Osteoblast (primary cell): ENCODE measurements at places on chromosomes 4 and X.

DNA sequence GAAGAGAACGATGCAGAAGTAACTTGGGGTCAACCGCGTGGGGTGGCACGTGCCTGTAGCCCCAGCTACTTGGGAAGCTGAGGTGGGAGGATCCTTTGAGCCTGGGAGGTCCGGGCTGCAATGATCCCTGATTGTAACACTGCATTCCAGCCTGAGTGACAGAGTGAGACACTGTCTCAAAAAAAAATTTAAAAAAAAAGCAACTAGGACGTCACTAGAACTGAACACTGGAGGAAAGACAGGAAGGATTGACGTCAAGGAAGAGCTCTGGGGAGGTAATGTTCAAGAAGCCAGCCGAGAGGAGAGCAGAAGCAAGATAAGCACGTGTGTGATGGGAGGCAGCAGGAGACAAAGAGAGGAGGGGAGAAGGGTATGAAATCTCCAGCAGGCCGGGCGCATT lies 28.7 kb downstream of the S100G start:
- DNase-seq = no peak

- DNase-seq = no peak
Measured at GRCh38 chr4:172707622-172708021, 461.0 kb upstream of the GALNT7 start.

- DNase-seq = no peak
Measured at GRCh38 chr4:165381821-165382373, 3.1 kb downstream of the CPE start.

DNA sequence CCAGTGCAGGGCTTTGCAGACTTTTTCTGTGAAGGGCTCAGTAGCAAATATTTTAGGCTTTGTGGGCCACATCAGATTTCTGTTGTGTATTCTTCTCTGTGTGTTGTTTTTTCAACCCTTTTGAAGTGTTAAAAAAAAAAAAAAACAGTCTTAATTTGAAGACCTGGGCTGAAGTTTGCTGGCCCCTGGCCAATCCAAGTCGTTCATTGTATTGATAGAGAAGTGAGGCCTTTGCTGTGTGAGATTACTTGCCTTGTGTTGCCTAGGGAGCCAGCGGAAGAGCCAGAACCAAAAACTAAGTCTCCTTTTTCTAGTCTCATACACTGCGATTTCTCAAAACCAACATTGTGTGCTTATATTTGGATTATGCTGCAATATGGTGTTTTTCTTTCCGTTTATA lies 46.9 kb downstream of the MTM1 start:
- DNase-seq = no peak

GRCh38 chr4:94831607-94832006 lies 73.9 kb downstream of the BMPR1B start:
- no peak for DNase-seq

DNA sequence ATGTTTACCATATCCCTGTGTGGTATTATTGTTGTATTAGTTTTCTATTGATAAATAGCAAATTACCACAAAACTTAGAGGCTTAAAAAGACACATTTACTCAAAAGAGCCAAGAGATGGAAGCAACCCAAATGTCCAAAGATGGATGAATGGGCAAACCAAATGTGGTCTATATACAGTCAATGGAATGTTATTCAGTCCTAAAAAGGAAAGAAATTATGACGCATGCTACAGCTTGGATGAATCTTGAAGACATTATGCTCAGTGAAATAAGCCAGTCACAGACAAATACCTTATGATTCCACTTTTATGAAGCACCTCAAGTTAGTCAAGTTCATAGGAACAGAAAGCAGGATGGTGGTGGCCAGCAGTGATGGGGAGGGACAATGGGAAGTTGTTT lies 144.7 kb downstream of the QDPR start:
- no peak for DNase-seq

- no peak for DNase-seq
Measured at GRCh38 chr4:27357283-27357682, 496.6 kb downstream of the STIM2 start.

GRCh38 chrX:123859409-123859845 lies 426 bp upstream of the XIAP start:
- peak; percentile 89 for DNase-seq

DNA sequence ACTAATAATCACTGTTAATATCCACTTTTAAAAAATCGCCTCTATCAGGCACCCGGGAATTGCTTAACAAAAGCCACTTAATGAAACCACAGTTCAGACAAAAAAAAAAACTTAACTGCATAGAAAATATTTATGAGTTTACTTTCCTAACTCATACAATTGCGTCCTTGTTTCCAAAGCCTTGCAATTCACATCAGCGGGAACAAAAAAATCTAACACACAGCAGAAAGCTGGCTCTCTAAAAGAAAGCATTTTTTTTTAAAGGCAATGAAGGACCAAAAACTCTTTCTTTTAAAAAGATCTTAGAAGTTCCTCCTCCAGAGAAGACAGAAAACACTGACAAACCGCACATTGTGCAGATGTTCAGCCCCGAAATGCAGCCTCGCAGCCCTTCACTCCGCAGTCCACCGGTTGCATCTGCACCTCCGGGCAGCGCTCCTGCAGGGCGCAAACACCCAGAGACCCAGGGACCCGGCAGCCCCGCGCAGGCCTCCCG lies 812 bp downstream of the FAT1 start:
- DNase-seq = peak; percentile 89

DNA sequence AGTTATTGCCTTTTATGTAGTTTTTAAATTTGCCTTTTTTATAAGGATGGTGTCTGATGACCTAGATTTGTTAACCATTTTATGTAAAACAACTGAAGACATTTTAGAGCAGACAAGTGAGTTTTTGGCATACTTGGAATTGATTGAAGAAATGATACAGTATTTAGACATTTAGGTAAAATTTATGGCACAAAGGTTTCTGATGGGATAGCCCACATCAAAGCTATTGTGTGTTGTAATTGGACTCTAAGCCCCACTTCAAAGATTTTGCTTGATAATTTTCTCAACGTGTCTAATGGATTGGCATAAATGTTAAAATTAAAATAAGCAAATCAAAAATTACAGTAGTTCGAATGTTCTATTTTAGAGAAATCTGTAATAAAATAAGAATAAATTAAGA lies 17.6 kb downstream of the EPGN start:
- DNase-seq = no peak

- DNase-seq = no peak
Measured at GRCh38 chr4:168846414-168846813, 163.6 kb downstream of the CBR4 start.

GRCh38 chr4:169573889-169574288 lies 38.5 kb downstream of the NEK1 start:
- DNase-seq = no peak

- DNase-seq = no peak
Measured at GRCh38 chr4:20065952-20066351, 185.8 kb upstream of the SLIT2 start.

DNA sequence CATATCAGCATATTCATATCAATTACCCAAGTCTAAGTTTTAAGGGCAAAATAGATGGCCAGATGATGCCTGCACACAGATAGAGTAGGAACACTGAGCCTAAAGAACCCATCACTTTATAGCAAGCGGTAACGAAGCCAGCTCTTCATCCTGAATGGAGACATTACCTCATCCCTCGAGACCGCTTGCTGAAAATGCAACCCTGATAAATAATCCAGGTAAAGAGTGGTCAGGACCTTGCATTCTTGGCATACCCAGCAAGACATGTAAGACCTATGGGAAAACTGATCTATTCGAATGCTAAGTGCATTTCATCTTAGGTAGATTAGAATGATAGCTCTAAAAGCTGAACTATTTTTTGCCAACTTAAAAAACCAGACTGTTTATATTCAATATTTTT lies 25.3 kb downstream of the DCHS2 start:
- DNase-seq = no peak

- DNase-seq = peak; percentile 43
Measured at GRCh38 chr4:2804973-2805501, 12.2 kb downstream of the SH3BP2 start.

DNA sequence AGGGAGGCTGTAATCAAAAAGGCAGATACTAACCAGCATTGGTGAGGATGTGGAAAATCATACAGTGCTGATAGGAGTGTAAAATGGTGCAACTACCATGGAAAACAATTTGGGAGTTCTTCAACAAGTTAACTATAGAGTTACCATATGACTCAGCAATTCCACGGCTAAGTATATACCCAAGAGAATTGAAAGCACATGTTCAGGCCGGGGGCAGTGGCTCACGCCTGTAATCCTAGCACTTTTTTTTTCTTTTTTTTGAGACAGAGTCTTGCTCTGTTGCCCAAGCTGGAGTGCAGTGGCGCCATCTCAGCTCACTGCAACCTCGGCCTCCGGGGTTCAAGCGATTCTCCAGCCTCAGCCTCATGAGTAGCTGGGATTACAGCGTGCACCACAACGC lies 15.0 kb upstream of the CD99L2 start:
- DNase-seq = no peak

- no peak for DNase-seq
Measured at GRCh38 chr4:48162162-48162561, 28.1 kb upstream of the TXK start.

DNA sequence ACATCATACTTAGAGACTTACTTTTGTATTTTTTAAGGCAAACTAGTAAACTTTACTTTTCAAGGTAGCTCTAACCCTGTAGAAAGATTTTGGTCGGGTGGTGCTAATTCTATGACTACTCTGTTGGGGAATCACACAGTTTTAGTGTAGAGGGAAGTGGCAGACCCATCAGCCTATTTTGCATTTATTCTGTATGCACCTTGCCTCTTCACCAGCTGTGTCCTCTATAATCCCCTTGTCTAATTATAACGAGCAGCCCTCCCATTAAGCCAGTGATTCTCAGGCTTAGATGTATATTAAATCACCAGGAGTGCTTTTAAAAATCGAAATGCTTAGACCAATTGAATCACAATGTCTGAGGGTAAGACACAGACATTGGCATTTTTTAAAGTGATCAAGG lies 78.1 kb downstream of the GALNT7 start:
- DNase-seq = no peak

- peak; percentile 8 for DNase-seq
Measured at GRCh38 chr4:158652920-158653319, 18.8 kb downstream of the C4orf46 start.

DNA sequence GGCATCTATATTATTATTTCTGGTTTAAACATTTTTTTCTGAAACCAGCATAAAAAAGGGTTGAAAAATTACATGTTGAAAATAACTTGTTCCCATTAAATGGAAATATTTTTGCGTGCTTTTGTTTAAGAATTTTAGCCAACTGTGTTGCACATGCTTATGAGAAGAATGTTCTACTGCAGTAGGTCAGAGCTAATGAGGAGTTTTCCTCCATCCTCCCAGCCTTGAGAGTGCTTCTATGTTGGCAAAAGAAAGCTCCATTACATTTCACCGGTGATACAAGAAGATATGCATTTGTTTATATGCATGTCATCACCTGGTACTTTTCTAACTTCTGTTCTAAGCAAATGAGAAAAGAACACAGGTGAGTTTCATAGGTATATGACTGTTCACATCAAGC lies 13.6 kb upstream of the TDO2 start:
- no peak for DNase-seq

- no peak for DNase-seq
Measured at GRCh38 chrX:131791608-131792355, 231.3 kb upstream of the STK26 start.

DNA sequence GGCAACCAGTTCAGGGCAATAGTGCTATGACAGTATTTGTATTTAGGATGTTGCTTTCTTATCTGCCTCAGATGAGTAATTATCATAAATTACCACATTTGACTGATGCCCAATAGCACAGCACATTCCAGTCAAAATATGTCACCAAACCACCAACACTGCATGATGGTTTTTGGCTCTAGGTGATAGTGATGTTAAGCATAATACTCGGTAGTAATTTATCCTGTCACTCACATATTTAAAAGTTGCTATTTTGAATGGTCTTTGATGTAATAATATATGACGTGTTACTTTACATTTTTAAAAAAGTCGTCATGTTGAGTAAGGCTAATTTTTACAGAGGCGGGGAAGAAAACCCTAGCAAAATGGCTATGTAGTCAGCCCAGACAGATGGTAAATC lies 42.5 kb downstream of the UNC5C start:
- peak; percentile 52 for DNase-seq

GRCh38 chr4:22440999-22441398 lies 74.9 kb downstream of the ADGRA3 start:
- no peak for DNase-seq

DNA sequence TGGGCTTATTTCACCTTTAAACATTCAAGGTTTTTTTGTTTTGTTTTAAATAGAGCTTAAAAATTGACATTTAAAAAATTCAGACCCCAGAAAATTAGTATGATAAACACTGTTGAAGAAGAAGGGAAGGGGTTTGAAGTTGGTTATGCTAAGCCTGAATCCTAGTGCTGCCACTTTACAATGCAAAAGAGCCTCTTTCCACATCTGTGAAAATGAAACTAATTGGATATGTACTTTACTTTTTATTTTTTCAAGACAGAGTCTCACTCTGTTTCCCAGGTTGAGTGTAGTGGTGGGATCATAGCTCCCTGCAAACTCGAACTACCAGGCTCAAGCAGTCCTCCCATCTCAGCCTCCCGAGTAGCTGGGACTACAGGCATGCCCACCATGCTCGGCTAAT lies 41.8 kb downstream of the FIP1L1 start:
- DNase-seq = no peak

DNA sequence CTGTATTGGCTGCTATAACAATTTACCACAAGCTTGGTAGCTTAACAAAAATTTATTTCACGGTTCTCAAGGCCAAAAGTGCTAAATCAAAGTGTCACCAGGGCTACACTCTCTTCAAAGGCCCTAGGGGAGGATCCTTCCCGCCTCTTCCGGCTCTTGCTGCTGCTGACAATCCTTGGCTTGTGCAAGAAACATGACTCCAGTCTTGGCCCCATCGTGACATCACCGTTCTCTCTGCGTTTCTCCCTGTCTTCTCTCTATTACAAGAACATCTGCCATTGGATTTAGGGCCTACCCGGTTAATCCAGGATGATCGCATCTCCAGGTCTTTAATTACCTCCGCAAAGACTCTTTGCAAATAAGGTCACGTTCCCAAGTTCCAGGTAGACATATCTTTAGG lies 10.4 kb upstream of the CLCN4 start:
- peak; percentile 27 for DNase-seq

GRCh38 chr4:101236097-101236496 lies 111.2 kb downstream of the PPP3CA start:
- no peak for DNase-seq

- DNase-seq = no peak
Measured at GRCh38 chr4:170247596-170247995, 157.8 kb upstream of the AADAT start.

- no peak for DNase-seq
Measured at GRCh38 chr4:149161247-149161646, 654.4 kb downstream of the IQCM start.

DNA sequence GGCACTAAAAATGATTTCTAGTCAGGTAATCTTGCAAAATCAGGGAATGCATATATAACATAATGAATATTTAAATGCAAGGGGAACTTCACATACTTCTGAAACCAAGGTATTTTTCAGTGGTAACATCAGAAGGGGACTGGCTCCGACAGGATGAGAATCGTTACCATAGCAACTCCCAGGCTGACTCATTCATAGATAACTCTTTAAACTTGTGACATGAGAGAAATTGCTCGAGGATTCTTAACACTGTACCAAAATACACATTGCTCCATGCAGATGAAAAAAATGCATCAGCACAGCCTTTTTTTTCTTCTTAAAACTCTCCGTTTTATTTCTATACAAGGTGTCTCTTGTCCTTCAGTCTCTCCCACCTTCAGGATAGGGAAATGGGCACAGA lies 114.3 kb downstream of the GABRB1 start:
- DNase-seq = peak; percentile 25

GRCh38 chr4:138111462-138112000 lies 130.6 kb downstream of the SLC7A11 start:
- no peak for DNase-seq

- peak; percentile 83 for DNase-seq
Measured at GRCh38 chr4:139665690-139666529, at the start of gene MGST2. Gene MGST2, plus strand, starts transcription at chr4:139665819. Its CDS starts 201 bp downstream, at chr4:139666020.
